NCI-H1092 (cell line): ENCODE measurements at places on chromosomes 7 and 10.

DNA sequence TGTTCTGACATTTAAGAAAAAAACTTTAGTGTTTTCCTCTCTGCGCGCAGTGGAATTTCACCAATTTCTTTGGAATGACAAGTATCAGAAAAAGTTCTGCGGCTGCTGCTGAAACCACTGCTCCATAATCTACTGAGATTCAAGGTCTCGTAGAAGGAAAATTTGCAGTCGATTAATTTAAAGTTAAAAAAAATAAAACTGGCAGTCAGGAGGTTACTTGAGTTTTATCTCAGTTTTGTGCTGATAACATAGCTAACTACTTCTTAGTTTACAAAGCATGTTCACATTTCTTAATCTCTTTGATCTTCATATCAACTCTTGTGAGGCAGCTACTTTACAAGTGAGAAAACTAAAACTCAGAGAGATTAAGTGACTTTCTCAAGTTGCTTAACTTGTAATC, 18.2 kb upstream of the CALD1 start:
- no peak for DNase-seq

GRCh38 chr7:106824458-106824857, 40.6 kb upstream of the PIK3CG start:
- no peak for DNase-seq

GRCh38 chr7:82945480-82945879, 217.2 kb downstream of the PCLO start:
- DNase-seq: no peak

- no peak for DNase-seq
Measured at GRCh38 chr10:4028027-4028471, 243.0 kb upstream of the KLF6 start.

- no peak for DNase-seq
Measured at GRCh38 chr10:84990713-84991112, 662.3 kb downstream of the CCSER2 start.

GRCh38 chr7:151014950-151015349, 9.3 kb downstream of the ATG9B start:
- no peak for DNase-seq

- no peak for DNase-seq
Measured at GRCh38 chr7:136865777-136866176, 2.7 kb upstream of the CHRM2 start.

- no peak for DNase-seq
Measured at GRCh38 chr7:131342864-131343442, 15.3 kb downstream of the MKLN1 start.

DNA sequence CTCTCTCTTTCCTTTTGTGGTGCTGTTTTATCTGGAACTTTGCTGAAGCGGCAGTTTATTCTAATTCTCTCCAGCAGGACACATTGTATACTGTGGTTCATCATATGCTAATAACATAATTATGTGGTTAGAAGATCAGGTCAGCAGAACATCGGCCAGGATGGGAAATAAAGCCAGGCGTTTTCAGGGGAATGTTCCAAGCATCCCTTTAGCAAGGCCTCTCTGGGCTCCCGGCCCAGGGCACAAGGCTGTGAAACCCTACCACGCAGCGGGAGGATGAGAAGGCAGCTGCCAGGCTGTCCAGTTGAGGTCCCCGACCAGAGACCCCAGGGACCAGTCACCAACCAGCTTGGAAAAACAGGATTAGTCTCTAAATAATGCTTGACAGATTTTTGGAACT, 112.2 kb upstream of the GALNT17 start:
- no peak for DNase-seq

- DNase-seq: no peak
Measured at GRCh38 chr7:22651534-22652243, 75.3 kb upstream of the IL6 start.
